MCF 10A (cell line): ENCODE measurements at places on chromosomes 1 and 21.

GRCh38 chr1:224753491-224753890 lies 137.4 kb downstream of the CNIH3 start:
- no peak for DNase-seq

- no peak for DNase-seq
Observed at GRCh38 chr1:32709075-32709474, 6.5 kb upstream of the SYNC start.

DNA sequence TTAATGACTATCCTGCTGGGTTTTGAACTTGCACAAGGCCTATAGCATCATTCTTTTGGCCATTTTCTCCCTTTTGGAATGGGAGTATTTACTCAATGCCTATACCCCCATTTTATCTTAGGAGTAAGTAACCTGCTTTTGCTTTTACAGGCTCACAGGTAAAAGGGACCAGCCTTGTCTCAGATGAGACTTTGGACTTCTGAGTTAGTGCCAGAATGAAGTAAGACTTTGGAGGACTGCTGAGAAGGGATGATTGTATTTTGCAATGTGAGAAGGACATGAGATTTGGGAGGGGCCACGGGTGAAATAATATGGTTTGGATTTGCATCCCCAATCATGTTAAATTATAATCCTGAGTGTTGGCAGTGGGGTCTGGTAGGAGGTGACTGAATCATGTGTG lies 212.7 kb downstream of the FAF1 start:
- DNase-seq, result no peak

- DNase-seq, result peak; percentile 73
Observed at GRCh38 chr1:170967042-170967910, 31.9 kb downstream of the MROH9 start.

DNA sequence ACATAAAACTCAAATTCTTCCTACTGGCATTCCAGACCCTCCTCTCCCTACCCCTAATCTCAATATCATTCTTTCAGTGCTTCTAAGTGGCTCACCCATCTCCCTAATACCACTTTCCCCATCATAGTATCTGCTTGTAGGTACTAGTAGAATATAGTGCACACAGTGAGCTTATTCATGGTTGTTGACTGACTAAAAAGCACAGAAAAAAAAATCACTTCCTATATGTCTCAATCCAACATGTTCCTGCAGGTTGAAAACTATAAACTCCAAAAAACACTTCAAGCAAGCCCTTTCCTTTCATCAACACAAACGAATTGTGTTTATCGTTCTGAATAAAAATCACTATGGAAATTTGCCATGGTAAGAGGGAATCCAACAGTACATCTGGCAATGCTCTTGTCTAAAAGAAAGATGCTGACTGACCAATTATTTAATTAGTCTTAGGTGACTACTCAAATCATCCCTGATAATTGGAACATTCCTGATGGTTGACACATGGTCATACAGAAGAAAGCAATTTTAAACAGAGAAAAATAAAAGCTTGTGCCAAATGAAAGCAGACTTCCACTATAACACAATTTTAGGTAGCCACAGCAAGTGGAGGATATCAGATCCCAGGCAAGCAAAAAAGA lies 87.1 kb downstream of the NDUFS5 start:
- peak; percentile 48 for DNase-seq

DNA sequence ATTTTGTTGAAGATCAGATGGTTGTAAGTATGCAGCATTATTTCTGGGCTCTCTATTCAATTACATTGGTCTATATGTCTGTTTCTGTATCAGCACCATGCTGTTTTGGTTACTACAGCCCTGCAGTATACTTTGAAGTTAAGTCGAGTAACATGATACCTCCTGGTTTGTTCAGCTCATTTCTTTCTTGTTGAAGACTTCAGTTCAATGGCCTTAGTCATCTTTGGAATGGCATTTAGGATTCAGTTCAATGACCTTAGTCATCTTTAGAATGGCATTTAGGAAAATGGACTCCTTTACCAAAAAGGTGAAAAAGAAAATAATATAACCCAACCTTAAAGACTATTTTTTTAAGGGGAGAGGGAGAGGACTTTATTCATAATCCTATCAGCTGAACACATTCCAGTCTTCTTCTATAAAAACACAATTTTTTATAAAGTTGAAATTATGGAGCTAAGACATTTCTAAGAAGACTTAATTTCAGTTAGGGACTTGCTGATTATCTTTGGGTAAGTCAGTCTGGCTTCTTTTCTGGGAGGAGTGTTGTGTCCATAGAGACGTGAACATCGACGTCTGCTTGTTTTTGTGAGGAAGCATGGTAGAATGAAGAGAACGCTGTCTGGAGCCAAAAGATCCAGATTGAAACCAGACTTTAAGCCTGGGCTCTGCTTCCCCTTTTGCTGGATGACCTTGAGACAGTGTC lies 48.3 kb downstream of the DDR2 start:
- DNase-seq, result no peak

DNA sequence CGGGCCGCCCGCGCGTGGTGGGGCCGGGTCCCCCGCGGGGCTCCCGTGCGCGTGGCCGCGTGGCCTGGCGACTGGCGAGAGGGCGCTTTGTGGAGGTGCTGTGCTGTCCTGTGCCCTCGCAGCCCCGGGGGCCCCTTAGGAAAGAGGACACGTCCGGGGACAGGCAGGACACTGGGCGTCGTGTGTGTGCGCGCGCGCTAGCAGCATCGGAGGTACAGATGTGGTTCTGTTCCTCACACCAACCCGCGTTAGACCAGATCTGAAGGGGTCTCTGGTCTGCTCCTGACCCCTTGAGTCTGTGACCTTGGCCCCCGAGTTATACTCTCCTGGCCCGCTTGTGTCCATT lies 489 bp downstream of the ACTN2 start:
- DNase-seq, result no peak

GRCh38 chr1:167262836-167263235 lies 42.1 kb downstream of the POU2F1 start:
- no peak for DNase-seq

DNA sequence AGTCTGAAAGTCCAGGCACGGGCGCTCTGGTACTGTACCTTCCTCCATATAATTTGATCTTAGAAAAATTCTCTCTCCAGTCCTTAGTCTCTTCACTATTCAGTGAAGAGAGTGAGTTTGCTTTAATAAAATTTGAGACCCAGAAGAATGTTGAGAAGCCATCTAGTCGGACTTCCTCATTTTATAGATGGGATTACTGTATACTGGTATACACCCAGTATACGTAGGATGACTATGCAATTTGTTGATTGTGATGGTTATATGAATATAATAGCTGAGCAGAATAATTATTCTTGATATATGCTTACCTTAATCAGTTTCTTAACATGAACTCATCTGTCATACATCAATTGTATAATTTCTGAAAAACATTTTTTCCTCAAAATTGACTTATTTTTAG lies 328.0 kb upstream of the B3GALT2 start:
- no peak for DNase-seq

GRCh38 chr1:179141592-179142251 lies 59.9 kb downstream of the TOR3A start:
- peak; percentile 90 for DNase-seq

DNA sequence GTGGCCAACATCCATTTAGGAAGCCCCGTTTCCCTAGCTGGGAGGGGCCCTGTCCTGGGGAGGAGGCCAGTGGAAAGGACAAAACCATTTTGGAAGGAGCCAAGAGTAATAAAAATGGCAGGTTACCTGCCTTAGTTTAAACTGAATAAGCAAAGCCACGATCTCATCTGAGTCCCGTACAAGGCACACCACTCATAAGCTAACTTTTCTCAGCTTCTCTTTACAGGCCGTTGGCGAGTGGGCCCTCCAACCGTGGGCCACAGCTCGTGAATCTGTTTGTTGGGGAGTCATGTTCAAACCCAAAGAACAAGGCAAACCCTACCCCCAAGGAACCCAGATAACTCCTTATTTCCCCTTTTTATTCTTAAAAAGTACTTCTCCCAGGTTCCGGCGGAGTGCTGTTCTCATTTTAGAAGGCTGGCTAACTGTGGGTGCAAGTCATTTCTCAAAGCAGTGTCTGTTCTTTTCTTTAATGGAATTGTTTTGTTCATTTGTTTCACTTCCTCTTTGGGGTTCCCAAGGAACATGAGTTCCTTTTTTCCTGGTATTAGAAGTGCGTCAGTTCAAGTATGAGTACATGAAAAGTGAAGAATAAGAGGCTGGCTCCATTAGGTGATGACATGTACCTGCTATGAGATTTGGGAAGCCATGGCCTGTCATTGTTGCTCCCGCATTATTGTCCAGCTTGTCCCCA lies 89.0 kb downstream of the PSMG1 start:
- no peak for DNase-seq

DNA sequence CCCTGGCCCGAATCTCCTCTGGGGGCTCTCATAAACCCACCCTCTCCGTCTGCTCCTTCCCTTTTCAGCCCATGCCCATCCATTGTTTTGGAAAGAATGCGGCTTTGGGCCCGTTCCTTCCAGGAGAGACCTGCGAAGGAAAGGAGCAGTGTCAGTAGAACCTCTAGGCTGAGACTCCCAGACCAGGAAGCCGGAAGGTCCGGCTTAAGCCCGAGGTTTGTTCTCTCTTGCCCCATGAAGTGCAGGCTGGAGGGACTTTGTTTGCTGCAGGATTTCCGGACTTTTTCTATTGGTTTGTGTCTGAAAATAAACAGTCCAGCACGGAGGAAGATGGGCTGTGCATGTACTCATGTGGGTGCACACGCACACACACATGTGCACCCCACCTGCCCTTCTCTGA lies 49.8 kb downstream of the ELK4 start:
- no peak for DNase-seq

GRCh38 chr1:91568261-91568660 lies 67.6 kb downstream of the CDC7 start:
- DNase-seq, result no peak

- DNase-seq, result peak; percentile 22
Observed at GRCh38 chr1:163650624-163651023, 328.9 kb downstream of the NUF2 start.

GRCh38 chr1:9376886-9377333 lies 84.2 kb downstream of the SPSB1 start:
- DNase-seq, result peak; percentile 14

DNA sequence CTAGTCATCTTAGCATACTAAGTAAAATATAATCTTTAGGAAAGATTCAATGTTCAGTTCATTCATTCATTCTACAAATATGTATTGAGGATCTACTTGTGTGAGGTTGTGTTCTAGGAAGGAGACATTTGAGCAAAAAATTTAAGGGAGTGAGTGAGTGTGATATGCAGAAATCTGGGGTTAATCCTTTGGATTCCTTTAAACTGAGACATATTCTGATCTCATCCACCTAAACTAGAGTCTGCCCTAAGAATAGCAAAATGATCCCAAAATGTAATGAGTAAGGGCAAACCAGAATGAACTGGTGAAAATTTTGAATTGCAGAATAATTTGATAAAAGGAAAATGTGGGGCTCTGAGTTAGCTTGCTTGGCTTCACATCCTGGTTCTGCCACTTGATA lies 8.6 kb downstream of the UBE2U start:
- DNase-seq, result no peak

- DNase-seq, result no peak
Observed at GRCh38 chr1:222026280-222026679, 284.4 kb upstream of the DUSP10 start.

GRCh38 chr1:225980005-225980836 lies 18.9 kb downstream of the SDE2 start:
- no peak for DNase-seq

DNA sequence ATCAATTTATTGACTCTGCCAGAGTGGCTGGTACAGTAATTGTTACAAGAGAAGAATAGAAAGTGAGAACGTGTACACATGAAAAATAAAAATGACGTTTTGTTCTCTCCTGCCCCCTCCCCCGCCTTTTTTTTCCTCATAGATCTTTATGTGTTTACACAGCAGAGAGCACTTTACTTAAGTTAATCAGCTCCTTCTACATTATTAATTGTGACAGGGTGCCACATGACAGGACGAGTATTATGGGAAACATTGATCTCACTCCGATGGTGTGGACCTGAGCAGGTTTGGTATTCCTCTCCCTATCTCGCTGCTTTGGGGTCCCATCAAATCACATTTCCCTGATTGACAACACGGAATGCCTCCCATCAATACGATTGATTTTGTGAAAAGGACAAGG lies 285.7 kb downstream of the TM2D1 start:
- no peak for DNase-seq
